ENCODE measurements at places on chromosomes 3 and 15.

DNA sequence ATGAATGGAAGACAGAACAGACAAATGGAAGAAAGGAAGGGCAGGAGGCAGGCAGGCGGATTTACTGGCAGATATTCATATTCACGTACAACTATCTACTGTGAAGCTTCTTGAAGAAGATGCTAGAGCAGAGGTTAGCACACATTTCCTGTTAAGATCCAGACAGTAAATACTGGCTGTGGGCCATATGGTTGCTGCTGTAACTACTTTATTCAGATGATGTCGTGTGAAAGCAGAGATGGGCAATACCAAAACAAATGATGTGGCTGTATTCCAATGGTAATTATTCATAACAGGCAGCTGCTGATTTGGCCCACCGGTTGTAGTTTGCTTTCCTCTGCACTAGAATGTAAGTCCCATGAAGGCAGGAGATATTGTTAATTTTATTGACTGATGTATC lies 115.7 kb upstream of the PRTG start:
- no peaks in the 10 kb centered on the region for H3K27me3 ChIP-seq
- no peaks in the 10 kb centered on the region for H3K36me3 ChIP-seq
- H3K4me1 ChIP-seq, result no peaks in the 10 kb centered on the region
- H3K4me3 ChIP-seq, result no peak overlapping the region
- no peak for DNase-seq

- H3K27me3 ChIP-seq, result no peaks in the 10 kb centered on the region
- H3K36me3 ChIP-seq, result no peaks in the 10 kb centered on the region
- no peaks in the 10 kb centered on the region for H3K4me1 ChIP-seq
- DNase-seq, result no peak
- no peak overlapping the region for H3K27ac ChIP-seq
These were observed 56.9 kb upstream of the VGLL3 start for GRCh38 chr3:87047852-87048251.

GRCh38 chr3:196235452-196236122 lies 19.3 kb downstream of the SLC51A start:
- H3K4me1 ChIP-seq, result no peaks in the 10 kb centered on the region
- no peaks in the 10 kb centered on the region for H3K27me3 ChIP-seq
- DNase-seq, result no peak
- no peak overlapping the region for H3K4me3 ChIP-seq
- H3K27ac ChIP-seq, result no peak overlapping the region

- H3K27ac ChIP-seq, result no peak overlapping the region
- no peak overlapping the region for H3K4me3 ChIP-seq
- no peaks in the 10 kb centered on the region for H3K4me1 ChIP-seq
- no peaks in the 10 kb centered on the region for H3K36me3 ChIP-seq
These were observed 45.1 kb downstream of the SEMA5B start for GRCh38 chr3:122982216-122983185.

GRCh38 chr3:156859578-156859977 lies 33.4 kb downstream of the LEKR1 start:
- H3K36me3 ChIP-seq, result no peaks in the 10 kb centered on the region
- H3K4me1 ChIP-seq, result no peaks in the 10 kb centered on the region
- no peak for DNase-seq
- H3K4me3 ChIP-seq, result no peak overlapping the region
- H3K27ac ChIP-seq, result no peak overlapping the region
- no peaks in the 10 kb centered on the region for H3K27me3 ChIP-seq

DNA sequence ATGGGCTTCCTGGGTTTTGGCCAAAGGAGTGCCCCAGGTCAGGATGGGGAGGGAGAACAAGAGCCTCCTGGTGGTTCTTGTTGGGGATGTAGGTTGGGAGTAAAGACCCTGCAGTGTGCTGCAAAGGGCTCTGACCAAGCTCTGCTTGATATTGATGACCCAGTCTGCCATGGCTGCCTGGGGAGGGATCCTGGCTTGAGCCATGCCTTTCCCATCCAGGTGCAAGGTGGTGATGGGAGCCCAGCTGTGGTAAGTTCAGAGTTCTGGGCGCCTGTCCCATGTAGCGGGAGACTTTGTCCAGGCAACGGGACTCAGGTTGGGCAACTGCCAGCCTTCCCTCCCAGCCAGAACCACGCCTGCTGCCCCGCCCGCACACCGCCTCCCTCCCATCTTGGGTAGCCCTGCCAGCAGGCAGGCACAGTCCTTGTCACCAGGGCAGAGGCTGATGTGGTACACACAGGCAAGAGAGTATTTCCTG lies 2.6 kb downstream of the GNAI2 start:
- peaks cover 69% of the 10 kb centered on the region for H3K4me1 ChIP-seq
- no peaks in the 10 kb centered on the region for H3K27me3 ChIP-seq
- H3K4me3 ChIP-seq, result no peak overlapping the region

DNA sequence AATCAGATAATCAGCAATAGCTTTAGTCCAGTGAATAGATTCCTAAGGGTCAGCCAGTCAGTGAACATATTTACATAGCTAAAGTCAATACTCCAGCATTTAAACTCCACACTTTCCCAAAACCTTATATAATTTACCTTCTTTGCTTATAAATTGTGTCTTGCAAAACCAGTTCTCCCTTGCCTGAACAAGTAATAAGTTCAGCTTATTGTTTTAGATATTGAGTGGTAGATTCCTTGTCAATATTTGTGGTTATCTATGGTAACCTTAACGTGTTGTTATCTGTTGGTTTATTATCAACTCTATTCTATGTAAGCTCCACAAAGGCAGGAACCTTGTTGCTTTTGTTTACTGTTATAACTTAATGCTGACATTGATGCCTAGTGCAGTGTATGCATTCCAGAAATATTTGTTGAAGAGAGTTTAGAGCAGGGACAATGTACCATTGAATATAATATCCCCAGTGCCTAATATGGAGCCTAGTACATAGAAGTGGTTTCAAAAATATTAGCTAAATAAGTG lies 24.0 kb downstream of the PLSCR5 start:
- no peak overlapping the region for H3K27ac ChIP-seq
- no peaks in the 10 kb centered on the region for H3K36me3 ChIP-seq
- no peaks in the 10 kb centered on the region for H3K27me3 ChIP-seq
- no peak overlapping the region for H3K4me3 ChIP-seq

DNA sequence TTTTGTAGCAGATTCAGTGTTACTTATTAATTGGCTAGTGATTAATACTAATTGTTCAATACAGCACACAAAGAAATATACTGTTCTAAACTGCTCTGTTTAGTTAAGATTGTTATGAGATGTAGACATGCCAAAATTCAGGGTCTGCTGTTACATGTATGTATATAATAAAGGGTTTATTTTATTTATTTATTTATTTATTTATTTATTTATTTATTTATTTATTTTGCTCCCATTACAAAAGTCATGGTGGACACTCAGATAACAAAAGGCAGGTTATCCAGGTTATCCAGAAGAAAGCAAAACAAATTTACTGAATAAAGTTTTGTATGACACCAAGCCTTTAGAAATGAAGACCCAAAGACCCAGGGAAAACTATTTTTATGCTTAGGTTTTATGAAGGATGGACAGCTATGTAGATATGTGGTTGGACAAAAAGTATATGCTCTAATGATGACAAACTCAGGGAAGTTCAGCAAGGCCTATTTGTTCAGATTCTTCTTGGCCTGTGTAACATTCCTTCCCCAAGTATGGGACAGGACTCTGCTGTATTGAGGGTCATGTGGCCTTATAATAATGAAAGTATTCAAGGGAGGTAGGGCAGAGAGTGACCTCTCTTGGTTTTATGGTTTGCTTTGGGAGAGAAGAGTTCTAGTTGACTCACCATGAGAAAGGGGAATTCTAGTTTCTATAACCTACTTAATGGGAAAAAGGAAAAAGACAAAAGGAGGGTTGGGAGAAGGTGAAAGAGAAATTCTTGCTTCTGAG lies 1056.8 kb downstream of the ROBO2 start:
- no peaks in the 10 kb centered on the region for H3K36me3 ChIP-seq
- no peak overlapping the region for H3K27ac ChIP-seq
- H3K27me3 ChIP-seq, result no peaks in the 10 kb centered on the region
- no peak for DNase-seq
- no peak overlapping the region for H3K4me3 ChIP-seq

- no peaks in the 10 kb centered on the region for H3K27me3 ChIP-seq
- H3K4me3 ChIP-seq, result no peak overlapping the region
- H3K36me3 ChIP-seq, result no peaks in the 10 kb centered on the region
- H3K27ac ChIP-seq, result no peak overlapping the region
These were observed 89.0 kb downstream of the DHX36 start for GRCh38 chr3:154235330-154235729.

- no peak overlapping the region for H3K4me3 ChIP-seq
- H3K27me3 ChIP-seq, result no peaks in the 10 kb centered on the region
- H3K4me1 ChIP-seq, result peaks cover 16% of the 10 kb centered on the region
- no peak for DNase-seq
- H3K27ac ChIP-seq, result no peak overlapping the region
These were observed 85.6 kb upstream of the PIAS1 start for GRCh38 chr15:67968564-67968963.

- no peaks in the 10 kb centered on the region for H3K27me3 ChIP-seq
- no peak overlapping the region for H3K4me3 ChIP-seq
- no peak for DNase-seq
- no peaks in the 10 kb centered on the region for H3K4me1 ChIP-seq
- H3K36me3 ChIP-seq, result no peaks in the 10 kb centered on the region
These were observed 40.1 kb upstream of the GALNT15 start for GRCh38 chr3:16134173-16134928.

GRCh38 chr3:128317698-128318231 lies 148.9 kb downstream of the DNAJB8 start:
- H3K4me3 ChIP-seq, result no peak overlapping the region
- DNase-seq, result peak; percentile 91
- H3K27ac ChIP-seq, result peak overlapping the region; percentile 77
- peaks cover 66% of the 10 kb centered on the region for H3K4me1 ChIP-seq

DNA sequence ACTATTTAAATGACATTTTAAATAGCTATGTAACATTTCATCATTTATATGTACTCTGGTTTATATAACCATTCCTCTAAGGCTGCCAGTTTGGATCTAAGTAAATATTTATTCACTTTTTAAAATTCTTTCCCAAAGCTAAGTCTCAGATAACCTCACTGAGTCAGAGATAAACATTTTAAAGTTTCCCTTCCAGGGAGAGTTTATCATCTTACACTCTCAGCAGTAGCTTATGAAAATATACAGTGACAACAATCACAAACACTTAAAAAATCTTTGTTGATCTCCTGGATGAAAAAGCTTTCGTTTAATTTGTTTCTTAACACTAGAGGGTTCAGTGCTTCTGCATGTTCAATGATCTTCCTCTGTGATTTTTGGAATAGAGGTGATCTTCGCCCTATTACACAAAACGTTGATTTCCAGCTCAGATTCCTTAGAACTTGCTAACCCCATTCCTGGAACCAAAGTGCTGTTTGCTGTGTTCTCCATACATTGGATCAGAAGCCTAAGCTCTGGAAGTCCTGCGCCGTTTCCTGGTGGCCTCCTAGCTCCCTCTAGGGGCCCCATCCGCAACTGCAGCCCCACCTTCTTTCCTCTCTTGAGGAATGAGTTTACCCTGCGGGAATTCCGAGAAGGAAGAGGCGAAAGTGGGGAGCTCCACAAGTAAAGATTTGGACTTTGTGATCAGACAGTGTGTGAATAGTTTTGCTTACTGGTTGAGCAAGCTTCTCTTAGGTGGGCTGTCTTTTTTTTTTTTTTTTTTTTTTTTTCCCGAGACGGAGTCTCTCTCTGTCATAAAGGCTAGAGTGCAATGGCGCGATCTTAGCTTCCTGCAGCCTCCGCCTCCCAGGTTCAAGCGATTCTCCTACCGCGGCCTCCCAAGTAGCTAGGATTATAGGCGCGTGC lies 29.3 kb upstream of the SACM1L start:
- no peaks in the 10 kb centered on the region for H3K36me3 ChIP-seq
- H3K27ac ChIP-seq, result no peak overlapping the region
- no peak overlapping the region for H3K4me3 ChIP-seq
- DNase-seq, result peak; percentile 73
- no peaks in the 10 kb centered on the region for H3K27me3 ChIP-seq

DNA sequence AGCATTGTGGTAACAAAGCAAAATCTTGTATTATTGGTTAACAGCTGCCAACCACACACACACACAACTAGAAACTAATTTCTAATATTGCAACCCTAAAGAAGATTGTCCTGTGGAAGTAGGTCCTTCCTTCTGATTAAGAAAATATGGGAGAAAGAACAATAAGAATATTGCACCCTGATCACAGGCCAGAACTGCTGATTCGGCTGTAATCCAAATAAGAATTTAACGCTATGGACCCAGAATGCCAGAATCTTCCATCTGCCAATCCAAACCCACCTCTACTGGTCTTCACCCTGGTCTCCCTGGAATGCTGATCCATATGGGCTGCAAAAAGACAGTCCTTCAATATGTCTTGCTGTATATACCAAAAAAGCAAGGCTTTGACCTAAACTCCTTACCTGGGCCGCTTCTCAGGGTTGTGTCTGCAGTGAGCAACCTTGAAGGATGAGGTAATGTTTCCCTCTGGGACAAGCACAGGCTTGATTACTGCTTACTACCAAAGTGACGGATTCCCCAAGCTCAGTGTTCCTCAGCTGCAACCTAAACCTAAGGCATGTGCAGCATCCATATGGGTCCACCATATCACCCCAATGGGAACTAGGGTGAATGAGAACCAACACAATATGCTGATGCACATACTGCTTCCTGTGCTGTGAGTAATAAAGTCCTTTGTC lies 8.0 kb downstream of the CCDC14 start:
- H3K36me3 ChIP-seq, result peaks cover 5% of the 10 kb centered on the region
- H3K4me3 ChIP-seq, result no peak overlapping the region
- H3K27me3 ChIP-seq, result no peaks in the 10 kb centered on the region
- no peak overlapping the region for H3K27ac ChIP-seq
- H3K4me1 ChIP-seq, result peaks cover 8% of the 10 kb centered on the region

GRCh38 chr3:118635711-118636110 lies 398.9 kb downstream of the IGSF11 start:
- no peaks in the 10 kb centered on the region for H3K27me3 ChIP-seq
- H3K36me3 ChIP-seq, result no peaks in the 10 kb centered on the region
- no peak overlapping the region for H3K27ac ChIP-seq

DNA sequence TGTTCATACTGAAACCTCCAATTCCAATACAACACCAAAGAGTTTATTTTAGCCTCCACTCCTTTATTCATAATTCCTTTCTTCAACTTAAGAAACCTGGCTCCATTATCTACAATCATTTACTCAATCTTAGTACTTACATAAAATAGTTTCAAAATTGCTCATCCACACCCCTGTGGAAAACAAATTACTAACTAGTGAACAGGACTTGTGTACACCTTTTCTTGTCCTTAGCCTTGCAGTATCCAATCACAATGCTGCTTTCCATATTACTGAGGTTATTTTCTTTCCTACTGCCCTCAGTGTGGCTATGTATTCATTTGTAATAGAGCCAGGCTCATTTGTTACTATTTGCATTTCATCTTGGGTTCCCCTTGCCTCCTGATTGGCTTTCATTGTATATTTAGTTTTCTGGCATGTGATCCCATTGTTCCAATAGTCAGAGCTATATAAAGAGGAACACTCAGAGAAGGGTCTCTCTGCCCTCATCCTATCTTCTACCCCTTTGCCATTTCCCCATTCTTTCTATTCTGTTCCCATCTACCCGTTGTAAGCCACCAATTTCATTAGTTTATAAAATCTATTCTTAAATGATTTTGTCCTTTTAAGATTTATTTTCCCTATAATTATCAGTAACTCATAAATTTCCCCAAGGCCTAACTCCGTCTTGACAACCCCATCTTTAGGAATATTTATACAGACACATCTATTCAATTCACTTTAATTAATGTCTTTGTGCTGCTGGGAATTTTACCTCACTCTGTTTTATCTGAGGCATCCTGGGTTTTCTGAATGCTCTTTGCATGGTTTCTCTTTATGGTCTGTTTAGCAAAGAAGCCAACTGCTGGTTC lies 67.9 kb upstream of the RBP1 start:
- no peaks in the 10 kb centered on the region for H3K4me1 ChIP-seq
- no peak overlapping the region for H3K4me3 ChIP-seq
- DNase-seq, result no peak
- H3K27me3 ChIP-seq, result no peaks in the 10 kb centered on the region
- no peaks in the 10 kb centered on the region for H3K36me3 ChIP-seq

GRCh38 chr15:71448688-71449114 lies 333.4 kb downstream of the THSD4 start:
- peaks cover 4% of the 10 kb centered on the region for H3K4me1 ChIP-seq
- no peaks in the 10 kb centered on the region for H3K27me3 ChIP-seq
- no peaks in the 10 kb centered on the region for H3K36me3 ChIP-seq
- DNase-seq, result peak; percentile 62
- no peak overlapping the region for H3K4me3 ChIP-seq

Measured in body of pancreas (tissue), 4 donors.